ENCODE measurements at places on chromosomes 11 and 22.

DNA sequence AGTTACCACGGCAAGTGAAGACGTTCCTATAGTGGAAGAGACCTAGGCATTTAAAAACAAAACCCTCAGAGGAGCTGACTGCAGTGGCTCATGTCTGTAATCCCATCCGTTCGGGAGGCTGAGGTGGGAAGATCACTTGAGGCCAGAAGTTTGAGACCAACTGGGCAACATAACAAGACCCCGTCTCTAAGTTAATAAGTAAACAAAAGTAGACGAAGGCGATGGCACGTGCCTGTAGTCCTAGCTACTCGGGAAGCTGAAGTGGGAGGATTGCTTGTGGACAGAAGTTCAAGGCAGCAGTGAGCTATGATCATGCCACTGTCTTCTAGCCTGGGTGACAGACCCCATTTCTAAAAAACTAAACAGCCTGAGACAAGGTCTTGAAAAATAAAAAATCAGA, 3.8 kb upstream of the ADSL start:
- DNase-seq: no peak

- DNase-seq: peak; percentile 15
These were observed 1.9 kb downstream of the KCNQ1 start for GRCh38 chr11:2446590-2447252.

GRCh38 chr11:14320020-14320419, 39.0 kb downstream of the RRAS2 start:
- peak; percentile 27 for DNase-seq

DNA sequence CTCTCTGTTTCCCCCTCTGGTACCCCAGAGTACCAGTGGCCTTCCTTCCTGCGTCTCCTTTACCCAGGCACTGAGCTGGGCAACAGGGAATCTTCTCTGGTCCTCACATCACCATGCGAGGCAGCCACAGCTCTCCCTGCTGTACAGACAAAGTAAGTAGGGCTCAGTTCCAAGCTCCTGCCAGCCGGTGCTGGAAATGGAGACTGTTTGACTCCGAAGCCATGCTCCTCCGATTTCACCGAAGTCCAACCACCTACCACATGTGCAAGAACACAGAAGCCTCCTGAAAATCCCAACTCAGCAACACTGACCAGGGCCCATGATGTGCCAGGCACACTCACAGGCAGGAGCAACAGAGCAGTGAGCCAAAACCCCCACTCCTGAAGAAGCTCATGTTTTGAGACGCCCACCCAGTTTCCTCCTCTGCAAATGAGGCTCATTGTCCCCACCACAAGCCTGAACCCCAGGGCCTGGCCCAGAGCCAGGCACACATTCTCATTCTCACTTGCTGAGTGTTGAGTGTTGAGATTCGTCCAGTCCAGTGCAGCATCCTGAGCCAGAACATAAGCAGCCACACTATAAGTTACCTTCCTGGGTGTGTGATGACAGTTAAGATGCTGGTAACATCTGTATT, 156.0 kb downstream of the MPPED1 start:
- DNase-seq: no peak

- DNase-seq: no peak
These were observed 886.4 kb downstream of the BRD1 start for GRCh38 chr22:48941033-48941902.

- DNase-seq: no peak
These were observed 12.4 kb downstream of the P4HA3 start for GRCh38 chr11:74299015-74299414.

Data from T-cell (primary cell).